Activated naive CD4-positive, alpha-beta T cell treated with anti-CD3 and anti-CD28 coated beads, Interleukin-2, amount 50 U/mL, for 16 hours (primary cell): ENCODE measurements at places on chromosomes 6 and 20.

DNA sequence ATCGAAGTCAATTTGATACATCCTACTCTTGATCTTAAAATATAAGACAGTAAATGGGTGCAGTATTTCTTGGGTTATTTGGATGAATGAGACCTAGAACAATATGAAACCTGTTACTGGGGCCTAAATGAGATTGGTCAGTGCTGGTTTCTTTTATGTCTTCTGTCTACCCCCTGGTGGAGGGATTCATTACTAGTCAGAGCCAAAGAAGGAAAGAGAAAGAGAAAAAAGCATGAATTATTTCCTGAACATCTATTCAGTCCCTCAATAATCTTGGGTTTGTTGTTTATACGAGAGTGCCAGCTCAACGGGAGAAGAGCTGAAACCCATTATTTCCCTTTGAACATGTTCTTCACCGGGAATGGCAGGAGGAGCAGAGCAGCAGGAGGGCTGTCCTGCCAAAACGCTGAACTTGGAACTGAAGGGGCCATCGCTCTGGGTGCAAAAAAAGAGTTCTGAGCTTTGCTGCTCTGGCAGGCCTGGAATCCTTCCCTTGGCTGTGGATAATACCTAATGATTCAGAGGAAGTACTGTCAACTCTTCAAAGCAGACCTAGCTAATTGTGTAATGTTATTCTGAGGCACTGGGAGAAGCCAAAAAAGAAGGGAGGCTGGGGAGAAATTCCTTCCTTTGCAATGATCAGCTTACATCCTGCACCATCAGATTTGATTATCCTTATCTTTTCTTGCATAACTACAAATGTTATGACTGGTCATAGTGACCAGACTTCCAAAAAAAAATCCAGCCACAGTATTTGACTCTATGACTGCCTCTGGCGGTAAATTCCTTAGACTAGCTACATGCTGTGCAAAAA is 72.0 kb downstream of the BLOC1S5 start:
- no peak for DNase-seq

- no peak for DNase-seq
Measured at GRCh38 chr6:167245591-167245990, 45.5 kb upstream of the UNC93A start.

DNA sequence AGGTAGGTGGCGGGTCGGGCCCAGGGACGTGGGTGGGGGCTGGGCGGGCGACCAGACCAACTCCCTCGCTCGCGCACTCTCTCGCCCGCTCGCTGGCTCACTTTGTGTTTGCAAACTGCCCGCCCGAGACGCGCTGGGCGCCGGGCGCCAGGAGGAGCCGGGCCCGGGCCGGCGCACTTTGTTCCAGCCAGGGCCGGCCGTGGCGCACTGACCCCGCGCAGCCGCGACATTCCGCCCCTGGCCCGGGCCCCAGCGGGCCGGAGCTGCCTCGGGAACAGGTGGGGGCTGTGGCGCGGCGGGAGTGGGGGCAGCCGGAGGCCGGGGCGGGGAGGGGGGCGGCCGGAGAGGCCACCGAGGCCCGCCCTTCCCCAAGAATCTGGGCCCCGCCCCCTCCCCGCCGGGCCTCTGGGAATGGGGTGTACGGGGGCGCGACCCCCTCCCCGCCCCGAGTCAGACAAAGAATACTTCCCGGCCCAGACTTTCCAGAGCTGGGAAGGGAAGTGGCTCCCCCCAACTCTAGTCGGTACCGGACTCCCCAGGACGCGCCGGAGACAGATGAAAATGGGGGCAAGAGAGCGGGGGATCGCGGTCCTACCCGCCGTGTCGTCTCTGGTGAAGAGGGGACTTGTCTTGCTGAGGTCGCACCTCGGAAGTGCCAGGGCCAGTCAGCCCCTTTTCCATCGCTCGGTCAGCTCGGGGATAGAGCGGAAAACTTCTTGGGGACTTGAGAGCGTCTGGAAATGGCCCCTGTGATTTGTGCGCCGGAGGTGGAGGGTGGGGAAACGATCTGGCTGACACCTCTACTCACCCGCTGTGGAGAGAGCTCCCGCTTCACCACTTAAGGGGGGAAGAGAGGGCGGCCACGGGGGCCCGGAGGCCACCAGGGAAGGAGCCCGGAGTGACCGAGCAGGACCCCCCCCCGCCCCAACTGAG is 951 bp downstream of the FOXP4 start:
- peak; percentile 41 for DNase-seq

DNA sequence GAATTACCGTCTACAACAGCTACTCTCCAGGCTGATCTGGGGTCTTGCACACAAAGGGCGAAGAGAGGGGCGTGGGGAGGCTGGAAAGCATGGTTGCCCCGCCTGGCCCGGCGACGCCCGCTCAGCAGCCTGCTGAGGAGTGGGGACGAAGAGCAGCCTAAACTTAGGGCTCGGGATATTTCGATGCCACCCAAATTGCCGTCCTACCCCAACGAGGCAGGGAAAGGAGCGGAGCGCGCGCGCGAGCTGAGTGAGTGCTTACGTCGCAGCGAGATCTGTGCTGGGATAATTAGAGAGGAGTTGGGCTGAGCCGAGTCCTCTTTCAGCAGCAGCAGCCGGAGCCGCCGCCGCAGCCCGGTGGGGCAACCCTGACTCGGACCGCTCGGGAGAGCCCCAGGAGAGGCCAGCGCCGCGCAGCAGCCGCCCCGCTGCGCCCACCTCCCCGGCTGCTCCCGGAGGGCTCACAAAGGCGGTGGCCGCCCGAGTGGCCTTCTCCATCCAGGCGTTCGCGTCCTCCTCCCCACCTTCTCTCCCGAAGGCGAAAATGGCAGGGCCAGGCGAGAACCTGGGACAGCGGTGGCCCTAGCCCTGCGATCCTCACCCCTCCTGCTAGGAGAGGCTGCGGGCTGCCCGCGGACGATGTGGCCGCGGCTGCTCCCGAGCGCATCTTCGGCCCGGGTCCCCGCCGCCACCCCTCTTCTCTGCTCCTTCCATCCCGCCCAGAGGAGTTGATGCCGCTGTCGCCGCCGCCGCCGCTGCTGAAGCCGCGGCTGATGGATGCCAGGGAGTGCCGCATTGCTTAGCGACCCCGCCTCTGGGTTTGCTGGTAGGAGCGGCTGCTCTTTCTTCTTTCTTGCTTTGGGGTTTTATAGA is at the start of gene CLVS2:
TSS of gene CLVS2 (plus strand) at position 315 of the 873 bp plus-strand sequence. CDS start 1,543 bp downstream, outside the sequence.
- no peak for DNase-seq

- no peak for DNase-seq
Measured at GRCh38 chr20:24705486-24705885, 236.1 kb downstream of the SYNDIG1 start.

DNA sequence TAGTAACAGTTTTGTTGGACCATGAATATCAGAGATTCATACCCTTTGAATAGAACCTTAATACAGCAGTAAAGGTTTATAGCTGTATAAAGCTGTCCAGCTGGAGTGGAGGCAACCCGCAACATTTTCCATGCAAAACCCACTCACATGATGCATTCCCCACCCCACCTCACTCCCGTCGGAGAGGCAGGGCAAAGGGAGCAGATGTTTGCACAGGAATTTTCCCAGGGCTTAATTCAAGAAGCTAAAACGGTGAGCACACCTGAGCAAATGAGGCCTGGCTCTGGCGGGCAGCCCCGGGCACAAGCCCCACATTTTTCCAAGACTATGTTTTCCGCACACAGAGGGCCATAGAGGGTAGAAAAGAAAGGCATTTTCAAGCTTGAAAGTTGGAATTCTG is 191.7 kb downstream of the FOXC1 start:
- DNase-seq, result no peak

DNA sequence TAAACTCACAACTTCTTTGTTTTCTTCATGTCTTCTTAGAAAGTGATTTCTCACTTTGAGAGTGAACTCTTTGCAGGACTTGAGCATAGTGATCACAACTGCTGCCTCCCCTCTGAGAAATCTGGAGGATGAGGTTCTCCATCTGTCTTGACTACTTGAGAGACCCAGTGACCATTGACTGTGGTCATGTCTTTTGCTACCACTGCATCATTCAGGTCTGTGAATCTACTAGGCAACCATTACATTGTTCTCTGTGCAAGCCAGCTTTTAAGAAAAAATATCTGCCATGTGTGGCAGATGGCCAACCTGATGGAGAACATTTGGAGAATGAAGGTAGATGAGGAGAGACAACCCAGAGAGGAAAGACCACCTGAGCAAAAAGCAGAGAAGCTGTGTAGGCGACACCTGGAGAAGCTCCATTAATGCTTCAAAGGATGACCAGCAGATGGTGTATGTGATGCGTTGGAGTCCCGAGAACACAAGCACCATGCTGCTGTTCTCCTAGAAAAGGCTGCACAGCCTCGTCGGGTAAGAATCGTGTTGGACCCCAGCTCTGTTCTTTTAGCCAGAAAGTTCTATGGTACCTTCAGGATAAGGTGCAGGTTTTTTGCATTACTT is 25.1 kb upstream of the TRIM26 start:
- DNase-seq, result no peak

DNA sequence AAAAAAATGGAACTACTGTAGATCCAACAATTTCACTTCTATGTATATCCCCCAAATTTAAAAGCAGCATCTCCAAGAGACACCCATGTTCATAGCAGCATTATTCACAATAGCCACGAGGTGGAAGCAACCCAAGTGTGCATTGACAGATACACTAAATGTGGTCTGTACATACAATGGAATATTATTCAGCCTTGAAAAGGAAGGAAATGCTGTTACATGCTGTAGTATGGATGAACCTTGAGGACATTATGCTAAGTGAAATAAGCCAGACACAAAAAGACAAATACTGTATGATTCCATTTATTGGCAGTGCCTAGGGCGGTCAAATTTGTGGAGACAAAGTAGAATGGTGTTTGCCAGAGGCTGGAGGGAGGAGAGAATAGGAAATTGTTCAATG is 34.2 kb downstream of the CAP2 start:
- DNase-seq, result no peak

DNA sequence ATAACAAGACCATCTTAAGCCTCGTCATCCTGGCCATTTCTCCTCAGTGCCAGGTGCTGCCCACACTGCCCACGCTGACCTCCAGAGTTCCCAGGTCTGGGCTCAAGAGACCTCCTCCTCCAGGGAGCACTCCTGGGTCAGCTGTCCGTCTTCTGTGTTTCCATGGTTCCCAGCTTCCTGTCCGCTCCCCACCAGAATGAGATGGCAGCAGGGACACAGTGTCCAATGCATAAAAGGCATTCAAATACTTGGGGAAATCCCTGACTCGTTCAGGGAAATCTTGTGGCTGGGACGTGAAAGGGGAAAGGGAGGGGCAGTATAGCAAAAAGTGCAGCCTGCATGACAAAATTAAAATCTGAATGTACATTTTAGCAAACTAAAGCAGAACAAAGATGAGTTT is 54.3 kb downstream of the SLC23A2 start:
- no peak for DNase-seq

GRCh38 chr6:116411284-116411623 is 40.5 kb downstream of the DSE start:
- DNase-seq, result no peak

GRCh38 chr6:29597184-29597583 is 12.3 kb downstream of the OR2H2 start:
- DNase-seq, result no peak

- DNase-seq, result no peak
Measured at GRCh38 chr6:147382945-147383554, 125.4 kb upstream of the SAMD5 start.

DNA sequence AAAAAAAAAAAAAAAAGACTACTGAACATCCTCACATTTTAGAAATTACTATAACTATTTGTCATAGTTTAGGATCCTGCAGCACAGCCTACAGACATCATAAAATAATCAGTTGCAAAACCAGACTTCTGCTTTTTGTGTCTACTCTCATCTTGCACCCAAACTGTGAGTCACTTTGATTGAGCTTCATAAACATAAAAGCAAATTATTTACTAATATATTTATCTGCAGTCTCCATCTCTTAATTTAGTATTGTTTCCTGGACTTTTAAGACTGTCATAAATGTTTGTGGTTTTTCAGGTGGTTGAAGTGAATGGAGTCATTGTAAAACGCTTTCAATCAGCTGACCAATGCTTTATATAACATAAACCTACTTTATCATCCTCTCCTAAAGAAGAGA is 14.8 kb upstream of the CALHM6 start:
- DNase-seq, result no peak

DNA sequence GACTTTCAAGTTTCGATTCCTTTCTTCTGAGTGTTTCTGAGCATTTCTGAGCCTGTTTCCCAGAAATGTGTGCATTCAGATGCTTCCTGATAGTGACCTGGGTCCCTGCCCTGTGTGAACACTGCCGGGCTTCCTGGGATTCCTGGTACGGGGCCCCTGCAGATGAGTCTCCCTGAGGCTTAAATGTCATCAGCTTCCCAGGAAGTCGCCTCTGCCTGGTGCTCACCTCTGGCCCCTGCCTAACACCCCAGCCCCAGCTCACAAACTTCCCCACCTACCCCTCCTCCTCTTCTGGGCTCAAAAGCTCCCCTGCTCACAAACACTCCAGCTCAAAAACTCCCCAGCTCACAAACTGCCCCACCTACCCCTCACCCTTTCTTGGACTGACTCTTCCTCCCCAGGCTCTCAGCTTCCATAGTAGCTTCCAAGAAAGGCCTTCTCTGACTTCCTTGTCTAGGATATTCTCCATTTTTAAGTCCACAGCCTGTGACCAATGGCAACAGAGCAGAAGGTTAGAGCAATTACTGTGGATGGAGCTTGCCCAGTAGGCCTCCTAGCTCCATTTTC is 42.0 kb downstream of the TGM2 start:
- DNase-seq, result no peak
